ENCODE measurements at places on chromosomes 12 and 14. TPM values are rescaled to one million over a fixed set of nuclear protein-coding genes. Genes with fewer than 3 reads are reported as not detected.

GRCh38 chr14:92986254-92987147 is 63.6 kb downstream of the CHGA start:
- peak; percentile 44 for DNase-seq

DNA sequence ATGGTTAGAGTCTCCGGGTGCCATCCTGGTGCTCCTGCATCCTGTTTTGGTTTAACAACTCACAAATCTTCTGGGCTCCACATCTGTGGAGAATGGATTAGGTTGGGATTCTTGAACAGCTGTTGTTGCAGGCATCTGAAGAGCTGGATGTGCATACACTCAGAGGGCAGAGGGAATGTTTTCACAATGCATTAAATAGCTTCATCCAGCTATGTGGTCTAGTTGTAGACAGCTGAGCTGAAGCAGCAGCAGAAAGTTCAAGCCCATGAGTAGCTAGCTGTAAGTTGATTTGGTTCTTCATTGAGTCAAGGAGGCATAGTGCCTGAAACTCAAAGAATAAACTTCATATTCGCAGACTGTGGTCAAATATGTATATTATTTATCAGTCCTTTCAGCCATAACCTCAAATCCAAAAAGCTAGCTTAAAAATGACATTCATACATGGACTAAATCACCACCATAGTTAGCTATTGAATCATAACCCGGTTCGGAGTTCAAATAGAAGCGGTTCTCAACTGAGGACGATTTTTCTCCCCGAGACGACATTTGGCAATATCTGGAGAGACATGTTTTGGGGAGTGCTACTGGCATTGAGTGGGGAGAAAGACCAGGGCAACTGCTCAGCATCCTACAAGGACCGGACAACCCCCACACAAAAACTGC is 858 bp upstream of the ANKRD13A start:
- DNase-seq = peak; percentile 37

DNA sequence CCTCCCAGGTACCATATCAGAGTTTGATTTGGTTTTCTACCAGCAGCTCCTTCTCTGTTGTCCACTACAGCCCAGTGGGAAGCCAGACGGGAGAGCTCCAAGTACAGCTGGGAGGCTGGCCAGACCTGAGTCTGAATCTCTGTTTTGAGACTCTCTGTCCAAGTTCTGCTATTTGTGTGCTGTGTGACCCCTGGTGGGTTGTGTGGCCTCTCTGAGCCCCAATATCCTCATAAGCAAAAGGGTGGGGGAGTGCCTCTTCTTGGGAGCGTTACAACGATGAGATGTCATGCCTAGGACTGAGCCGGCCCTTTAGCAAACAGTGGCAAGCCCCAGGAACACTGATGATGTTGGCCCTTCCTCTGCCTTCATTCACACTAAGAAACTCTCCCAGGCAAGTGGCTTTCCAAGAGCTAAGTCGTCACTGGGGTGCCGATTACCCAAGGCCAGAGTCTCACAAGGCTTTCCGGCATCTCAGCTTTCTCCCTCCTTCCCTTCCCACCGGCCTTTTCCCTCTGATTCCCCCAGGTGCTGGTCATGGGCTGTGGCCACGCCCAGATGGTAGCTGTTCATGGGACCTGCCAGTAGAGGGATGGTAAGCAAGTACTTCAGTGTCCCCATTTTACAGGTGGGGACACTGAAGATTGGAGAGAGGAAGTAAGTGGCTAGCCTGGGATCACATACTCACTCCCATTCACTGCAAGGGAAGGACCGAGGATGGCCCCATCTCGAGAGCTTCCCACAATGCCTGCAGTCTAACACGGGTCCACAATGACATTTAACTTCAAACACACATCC is 47.7 kb downstream of the BCL11B start:
- no peak for DNase-seq

- DNase-seq = peak; percentile 0
Measured at GRCh38 chr12:100268835-100269564, 2.0 kb downstream of the SCYL2 start.

DNA sequence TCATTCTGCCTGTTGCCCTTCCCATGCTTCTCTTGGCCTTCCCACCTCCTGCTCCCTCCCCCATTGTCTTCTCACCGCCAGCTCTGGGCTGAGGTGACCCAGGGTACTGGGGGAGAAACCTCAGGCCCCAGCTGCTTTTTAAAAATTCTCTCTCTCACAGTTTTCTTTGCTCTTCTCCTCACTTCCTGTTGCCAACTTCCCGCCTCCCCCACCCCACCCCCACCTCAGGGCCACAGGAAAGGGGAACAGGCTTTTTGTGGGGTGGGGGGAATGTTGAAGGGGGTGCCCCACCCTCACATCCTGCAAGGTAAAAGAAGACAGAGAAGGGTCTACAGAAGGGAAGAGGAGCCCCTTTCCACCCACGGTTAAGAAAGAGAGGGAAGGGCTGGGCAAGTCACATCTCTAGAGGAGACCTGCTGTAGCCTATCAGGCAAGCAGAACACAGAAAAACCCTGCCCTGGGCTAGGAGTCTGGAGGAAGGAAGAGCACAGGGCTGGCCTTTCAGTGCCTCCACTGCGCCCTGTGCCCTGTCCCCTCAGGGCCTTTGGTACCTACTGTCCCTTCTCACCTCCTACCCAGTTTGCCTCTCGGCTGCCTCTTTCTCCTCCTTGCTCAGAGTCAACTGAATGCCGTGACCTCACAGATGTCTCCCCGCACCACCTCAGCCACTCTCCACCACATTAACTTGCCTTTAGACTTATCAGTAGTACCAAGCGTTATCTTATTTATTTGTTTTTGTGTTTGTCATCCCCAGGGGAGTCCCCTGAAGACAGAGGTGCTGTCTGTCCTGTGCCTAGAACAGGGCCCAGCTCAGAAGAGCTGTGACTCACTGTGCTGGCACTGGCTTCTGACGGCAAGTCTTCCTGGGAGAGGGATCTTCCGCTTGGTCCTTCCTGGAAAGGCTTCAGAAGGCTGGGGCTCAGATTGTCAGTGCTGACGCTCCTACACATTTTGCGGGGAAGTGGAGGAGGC is 1.7 kb downstream of the ARHGAP9 start:
- DNase-seq = no peak

DNA sequence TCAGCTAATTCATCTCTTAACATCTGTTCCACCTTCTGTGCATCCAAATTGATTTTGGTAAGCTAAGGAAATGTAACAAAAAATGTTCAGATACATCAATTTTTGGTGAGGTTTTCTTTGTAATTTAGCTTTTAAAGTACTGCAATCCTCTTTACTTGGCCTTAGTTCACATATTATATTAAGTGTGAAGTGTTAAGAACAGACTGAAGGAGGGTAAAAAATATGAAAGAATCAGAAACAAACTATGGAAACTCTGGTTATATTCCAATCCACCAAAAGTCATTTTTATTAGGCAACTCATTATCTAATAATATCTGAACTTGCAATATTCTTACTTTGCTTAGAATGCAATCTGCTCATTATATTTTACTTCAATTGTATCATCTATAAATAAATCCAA is 49.1 kb downstream of the CEP290 start:
- DNase-seq = no peak

- DNase-seq = no peak
Measured at GRCh38 chr14:100599981-100600380, 12.8 kb upstream of the BEGAIN start.

DNA sequence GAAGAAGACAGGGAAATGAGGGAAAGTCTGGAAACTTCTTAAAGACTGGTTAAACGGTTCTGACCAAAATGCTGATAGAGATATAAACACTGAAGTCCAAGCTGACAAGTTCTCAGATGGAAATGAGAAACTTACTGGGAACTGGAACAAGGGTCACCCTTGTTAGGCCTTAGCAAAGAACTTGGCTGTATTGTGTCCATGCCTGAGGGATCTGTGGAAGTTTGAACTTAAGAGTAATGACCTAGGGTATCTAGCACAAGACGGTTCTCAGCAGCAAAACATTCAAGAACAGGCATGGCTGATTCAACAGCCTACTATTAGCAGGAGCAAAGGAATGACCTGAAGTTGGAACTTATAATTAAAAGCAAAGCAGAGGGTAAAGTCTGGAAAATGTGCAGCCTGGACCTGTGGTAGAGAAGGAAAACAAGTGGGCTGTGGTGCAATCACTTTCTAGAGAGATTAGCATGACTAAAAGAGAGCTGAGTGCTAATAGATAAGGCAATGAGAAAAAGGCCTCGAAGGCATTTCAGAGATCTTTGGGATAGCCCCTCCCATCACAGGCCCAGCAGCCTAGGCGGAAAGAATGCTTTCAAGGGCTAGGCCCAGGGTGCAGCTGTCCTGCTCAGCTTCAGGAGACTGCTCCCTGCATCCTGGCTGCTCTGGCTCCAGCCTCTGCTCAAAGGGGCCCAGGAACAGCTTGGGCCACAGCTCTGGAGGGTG is 60.3 kb downstream of the ATP2B1 start:
- DNase-seq = no peak

DNA sequence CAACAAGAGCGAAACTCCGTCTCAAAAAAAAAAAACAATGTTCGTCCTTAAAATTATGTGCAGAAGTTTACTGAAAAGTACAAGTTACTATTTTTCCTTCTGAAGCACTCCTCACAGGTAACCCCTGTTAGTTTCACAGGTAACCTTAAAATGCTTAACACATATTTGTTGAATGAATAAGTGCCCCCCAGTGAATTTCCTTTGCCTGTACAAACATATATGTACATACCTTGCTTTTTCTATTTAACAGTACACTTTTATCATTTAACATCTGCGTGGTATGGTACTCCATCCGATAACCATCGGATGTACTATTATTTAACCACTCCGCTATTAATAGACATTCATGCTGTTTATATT is 1.4 kb upstream of the RAB35 start:
- DNase-seq = no peak

Gene RNU4-1
- not detected for polyA plus RNA-seq

Gene CYP46A1
- 2.0 TPM for polyA plus RNA-seq

Gene KCNH3
- 0.75 TPM for polyA plus RNA-seq

Gene PLEKHA5
- polyA plus RNA-seq = 30.0 TPM

Gene OR6C2
- polyA plus RNA-seq = not detected

Gene CDC42BPB
- 52.0 TPM for polyA plus RNA-seq

Gene ADAM21
- 0.35 TPM for polyA plus RNA-seq

Gene NDUFB1
- 238 TPM for polyA plus RNA-seq

All from muscle of arm (tissue), 14 donors.